Nucleus accumbens (tissue), 56 donors: ENCODE measurements at places on chromosomes 5 and 9.
A peak's percentile ranks its signal among the peaks of the same experiment; 100 is the strongest.

- DNase-seq: no peak
Observed at GRCh38 chr9:113695440-113695851, 180.7 kb upstream of the ZNF618 start.

DNA sequence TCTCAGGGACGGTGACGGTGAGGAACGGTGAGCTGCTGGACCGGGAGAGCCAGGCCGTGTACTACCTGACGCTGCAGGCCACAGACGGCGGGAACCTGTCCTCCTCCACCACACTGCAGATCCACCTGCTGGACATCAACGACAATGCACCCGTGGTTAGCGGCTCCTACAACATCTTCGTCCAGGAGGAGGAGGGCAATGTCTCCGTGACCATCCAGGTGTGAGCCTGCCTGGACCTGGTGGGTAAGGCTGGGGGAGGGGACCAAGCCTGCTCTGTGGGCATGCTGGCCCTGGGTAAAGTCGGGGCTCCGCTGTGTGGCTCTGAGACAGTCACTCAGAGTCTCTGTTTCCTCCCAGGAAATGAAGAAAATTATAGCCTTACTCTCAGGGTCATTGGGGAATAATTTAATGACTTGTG is 29.3 kb downstream of the CDHR2 start:
- no peak for DNase-seq

DNA sequence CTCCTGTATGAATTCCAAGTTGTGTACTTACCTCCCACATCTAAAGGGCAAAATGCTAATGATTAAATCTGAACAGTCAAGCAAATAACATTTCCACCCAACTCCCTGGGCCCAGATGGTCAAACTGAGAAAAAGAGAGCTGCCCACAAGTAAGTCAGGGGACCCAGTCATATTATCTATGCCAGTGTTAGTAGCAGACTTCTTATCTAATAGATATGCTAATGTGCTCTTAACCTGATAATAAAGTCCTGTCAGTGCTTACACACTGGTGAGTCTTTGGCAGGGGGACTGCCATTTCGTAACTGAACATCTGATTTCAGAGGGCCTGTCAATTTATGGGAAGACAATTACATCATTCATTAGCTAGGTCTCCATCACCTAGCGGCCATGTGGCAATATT is 292.3 kb upstream of the WWC1 start:
- DNase-seq: no peak

DNA sequence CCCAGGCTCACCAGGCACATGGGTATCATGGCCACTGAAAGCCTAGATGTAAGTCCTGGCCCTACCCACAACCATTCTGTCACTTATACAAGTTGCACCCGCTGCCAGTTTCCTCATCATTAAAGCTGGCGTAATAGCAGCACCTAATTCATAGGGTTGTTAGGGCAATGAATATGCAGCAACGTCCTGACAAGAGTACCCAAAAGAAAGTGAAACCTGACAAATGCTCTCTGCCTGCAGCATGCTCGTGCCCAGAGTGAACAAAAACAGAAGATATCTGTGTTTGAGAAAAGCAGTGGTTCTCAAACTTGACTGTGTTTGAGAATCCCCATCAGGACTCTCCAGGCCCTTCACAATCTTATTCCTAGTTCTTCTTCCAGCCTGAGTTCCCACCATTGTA is 632.4 kb downstream of the SEMA5A start:
- DNase-seq: no peak

DNA sequence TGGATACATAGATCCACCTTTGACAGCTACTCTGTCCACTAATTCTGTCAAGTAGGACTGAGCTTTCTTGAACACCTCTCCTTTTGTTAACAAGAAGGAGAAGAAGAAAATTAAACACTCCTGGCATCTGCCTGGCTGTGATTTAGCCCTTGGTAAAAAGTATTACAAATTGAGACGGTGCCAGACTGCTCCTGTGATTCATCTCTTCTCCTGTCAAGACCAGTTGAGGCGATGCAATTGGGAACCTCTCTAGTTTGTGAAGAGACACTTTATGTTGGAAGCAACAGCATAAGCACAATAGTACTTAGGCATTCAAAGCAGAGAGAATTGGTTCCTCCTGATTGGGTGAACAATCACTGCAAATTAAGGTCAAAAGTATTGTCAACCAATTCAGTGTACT is 72.7 kb downstream of the GHR start:
- DNase-seq: no peak

DNA sequence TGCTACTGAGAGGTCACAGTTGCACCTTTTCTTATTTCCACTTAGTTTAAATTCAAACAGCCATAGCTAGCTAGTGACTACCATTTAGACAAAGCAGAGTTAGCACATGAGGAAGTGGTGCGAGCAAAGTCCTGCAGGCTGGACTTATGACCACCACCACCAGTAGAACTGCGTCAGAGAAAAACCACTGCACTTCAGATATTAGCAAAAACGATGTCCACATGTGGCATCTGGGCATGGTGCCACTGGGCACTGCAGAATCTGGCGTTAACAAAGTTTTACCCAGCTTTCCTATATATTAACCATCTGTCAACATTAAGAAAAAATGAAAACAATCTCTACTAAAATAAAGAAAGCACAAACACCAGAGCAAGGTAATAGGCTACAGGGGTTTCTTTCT is 80.1 kb downstream of the SPTLC1 start:
- no peak for DNase-seq

DNA sequence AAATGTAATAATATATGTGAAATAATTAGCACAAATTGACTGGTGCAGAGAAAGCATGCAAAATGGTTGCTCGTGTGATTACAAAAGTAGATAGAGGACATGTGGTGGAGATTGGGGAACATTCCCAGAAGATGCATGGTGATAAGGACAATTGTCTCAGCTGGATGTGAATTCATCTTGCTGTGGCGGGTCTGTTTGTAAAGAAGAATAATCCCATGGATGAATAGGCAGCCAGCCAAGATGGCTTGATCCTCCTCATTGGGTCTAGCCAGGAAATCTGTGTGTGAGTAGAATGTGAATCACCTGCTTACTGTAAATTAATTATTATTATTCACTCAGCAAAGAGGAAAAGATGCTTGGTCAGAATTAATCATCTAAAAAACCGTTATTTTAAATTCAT is 12.6 kb upstream of the DPYSL3 start:
- no peak for DNase-seq

DNA sequence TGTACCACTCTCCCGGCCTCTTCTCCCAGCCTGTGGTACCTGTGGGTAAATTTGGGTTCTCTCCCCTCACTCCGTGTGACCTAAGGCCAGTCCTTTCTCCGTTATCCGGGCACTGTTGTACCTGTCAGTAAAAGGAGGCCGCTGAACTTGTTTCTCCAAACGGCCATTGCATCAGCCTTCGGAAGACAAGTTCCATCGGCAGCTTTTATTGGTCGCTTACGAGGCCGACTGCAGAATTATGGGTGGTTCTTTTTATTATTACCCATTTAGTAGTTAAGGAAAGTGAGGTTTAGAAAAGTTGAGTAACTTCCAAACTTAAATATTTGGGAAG is 558 bp downstream of the GRPEL2 start:
- no peak for DNase-seq

DNA sequence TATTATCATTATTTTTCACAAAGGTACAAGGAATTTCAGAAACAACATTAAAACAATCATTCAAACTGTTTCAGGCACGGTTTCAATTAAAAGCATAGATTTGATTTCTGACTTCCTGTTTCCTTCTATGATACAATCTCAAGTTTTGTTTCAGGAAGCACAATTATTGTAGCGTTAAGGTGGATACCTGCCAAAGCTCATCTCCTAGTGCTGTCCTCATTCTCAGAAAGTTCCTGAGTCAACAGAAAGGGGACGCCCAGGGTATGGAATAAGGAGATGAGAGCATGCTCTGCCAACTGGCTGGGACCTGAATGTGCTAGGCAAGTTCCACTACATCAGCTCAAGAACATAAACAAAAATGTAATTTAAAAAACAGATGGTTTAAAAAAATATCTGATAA is 2.0 kb upstream of the TRIM14 start:
- DNase-seq: no peak

DNA sequence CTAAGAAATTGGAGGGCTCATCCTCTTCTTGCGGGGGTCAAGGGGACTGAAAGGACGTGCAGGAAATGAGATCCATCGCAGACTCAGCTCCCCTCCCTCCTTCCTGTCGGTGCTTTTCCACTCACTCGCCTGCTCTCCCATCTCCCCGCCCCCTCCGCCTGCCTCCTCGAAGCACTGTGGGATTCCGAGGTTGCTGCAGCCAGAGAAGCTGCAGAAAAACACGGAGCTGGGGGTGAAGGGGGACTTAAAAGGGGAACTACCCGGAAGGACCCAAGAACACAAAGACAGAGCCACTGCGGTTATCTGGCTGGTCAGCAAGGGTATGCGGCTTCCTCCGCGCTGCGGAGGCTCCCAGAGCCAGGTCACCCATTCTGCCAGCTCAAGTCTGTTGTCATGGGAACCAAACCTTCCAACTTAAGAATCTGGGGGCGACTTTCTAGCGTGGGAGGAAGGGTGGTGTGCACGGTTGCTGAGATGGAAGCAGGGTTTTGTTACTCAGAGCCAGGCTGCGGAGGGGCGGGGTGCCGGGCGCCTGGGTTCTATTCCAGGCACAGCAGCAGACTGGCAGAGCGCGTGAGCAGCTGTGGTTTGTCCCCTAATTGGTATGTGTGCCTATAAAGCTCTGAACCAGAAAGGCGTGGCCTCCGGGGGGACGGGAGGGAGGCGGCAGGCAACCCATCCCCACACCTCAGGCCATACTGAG is 24.9 kb downstream of the PCDHGC5 start:
- DNase-seq: peak; percentile 87

DNA sequence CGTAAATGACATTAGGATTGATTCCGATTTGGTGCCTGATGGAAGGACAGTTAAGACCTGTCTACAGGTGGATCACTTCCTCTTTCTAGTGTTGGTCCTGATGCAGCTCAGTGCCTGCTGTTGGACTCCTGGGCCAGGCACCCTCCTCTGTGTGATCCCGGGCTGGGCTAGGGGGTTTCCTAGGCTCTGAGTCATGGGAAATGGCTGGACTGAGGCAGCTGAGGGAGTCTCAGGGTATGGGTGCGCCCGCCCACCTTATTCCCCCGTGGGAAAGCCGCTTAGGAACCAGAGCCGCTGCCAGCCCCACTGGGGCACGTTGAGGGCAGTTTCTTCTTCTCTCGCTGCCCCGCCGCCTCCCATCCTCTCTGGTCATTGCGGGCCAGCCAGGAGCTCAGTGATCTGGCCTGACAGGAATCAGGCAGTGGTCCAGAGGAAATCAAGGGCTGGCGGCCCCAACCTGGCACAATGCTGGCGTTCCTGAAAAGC is 12.9 kb downstream of the TCF7 start:
- no peak for DNase-seq

DNA sequence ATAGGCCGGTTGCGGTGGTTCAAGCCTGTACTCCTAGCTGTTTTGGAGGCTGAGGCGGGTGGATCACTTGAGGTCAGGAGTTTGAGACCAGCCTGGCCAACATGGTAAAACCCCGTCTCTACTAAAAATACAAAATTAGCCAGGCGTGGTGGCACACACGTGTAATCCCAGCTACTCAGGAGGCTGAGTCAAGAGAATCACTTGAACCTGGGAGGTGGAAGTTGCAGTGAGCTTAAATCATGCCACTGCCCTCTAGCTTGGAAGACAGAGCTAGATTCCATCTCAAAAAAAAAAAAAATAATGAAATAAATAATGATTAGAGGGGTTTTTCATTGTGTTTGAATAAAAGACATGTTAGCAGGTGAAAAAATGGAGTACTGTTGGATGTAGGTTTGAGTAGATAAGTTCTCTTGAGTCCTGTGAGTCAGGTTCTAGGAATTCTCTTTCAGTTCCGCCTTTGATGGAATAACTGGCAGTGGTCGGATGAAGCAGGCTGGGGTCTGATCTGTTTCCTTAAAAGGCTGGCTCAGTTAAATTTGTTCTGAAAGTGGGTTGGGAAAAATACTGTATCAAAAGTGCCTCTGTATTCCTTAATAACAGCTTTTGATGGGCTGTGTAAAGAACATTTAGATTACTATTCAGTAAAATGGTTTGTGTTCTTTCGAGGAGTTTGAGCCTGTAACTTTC is 73.2 kb downstream of the AOPEP start:
- no peak for DNase-seq

DNA sequence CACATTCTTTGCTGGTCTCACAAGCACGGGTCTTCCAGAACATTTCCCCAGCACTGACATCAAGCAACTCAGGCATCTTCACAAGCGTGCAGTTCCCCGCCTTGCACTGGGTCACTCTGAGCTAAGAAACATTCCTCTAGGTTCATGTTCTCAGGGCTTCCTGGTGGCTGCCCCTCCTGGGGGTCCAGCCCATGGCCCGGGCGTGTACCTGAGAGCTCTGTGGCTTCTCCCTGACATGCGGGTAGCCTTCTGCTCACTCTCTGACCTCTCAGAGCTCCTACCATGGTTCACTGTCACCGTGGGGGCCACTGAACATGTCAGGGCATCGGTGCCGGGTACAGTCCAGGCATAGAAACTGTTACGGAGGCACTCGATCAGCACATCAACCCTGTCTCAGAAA is 87.5 kb downstream of the OLFM1 start:
- DNase-seq: no peak

GRCh38 chr9:98607787-98608186 is 100.9 kb downstream of the GABBR2 start:
- no peak for DNase-seq

DNA sequence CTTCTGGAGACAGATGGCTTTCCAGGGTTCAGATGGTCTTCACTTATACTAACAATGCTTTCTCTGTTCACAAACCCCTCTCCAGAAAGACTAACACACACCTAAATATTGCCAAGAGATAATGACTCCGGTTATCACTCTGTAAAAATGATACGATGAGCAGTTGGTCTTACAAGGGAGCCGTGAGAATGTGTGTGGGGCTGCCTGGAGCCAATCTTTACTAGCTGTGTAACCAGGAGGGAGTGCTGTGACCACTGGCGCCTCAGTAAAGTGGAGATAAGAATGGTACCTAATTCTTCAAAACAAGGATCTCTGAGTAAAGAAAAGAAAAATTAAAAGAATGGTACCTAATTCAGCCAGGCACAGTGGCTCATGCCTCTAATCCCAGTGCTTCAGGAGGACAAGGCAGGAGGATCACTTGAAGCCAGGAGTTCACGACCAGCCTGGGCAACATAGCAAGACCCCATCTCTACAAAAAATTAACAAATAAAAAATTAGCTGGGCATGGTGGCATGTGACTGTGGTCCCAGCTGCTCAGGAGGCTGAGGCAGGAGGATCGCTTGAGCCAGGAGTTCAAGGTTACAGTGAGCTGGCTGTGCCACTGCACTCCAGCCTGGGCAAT is 39.9 kb upstream of the IL17B start:
- DNase-seq: no peak

DNA sequence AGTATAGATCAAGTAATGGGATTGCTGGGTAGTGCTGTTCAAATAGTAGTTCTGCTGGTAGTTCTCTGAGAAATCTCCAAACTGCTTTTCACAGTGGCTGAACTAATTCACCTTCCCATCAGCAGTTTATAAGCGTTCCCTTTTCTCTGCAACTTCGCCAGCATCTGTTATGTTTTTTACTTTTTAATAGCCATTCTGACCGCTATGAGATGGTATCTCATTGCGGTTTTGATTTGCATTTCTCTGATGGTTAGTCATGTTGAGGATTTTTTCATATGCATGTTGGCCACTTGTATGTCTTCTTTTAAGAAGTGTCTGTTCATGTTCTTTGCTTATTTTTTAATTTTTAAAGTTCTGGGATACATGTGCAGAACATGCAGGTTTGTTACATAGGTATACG is 279.2 kb upstream of the NREP start:
- no peak for DNase-seq
